ENCODE measurements at places on chromosomes 11 and 22.

DNA sequence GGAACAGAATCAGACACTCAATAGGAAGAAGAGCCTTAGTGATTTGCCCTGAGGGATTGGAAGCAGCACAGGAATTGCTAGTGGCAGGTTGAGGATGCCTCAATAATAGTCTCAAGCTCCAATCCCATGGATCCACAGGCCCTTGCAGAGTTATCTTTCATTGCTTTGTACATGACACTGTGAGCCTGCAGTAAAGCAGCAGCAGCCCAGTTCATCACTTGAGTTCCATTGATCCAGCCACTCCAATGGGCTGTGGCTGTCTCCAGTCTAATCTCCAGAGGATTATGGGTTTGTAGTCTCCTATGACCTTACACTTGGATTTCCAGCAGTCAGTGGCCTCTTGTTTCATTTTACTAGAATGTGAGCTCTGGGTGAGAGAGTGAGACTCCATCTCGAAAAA, 45.4 kb downstream of the AAMDC start:
- DNase-seq = no peak

GRCh38 chr11:67252831-67253239, 13.4 kb upstream of the GRK2 start:
- DNase-seq = no peak

- no peak for DNase-seq
Measured at GRCh38 chr22:19287076-19287707, 4.3 kb downstream of the CLTCL1 start.

- no peak for DNase-seq
Measured at GRCh38 chr11:15145615-15146014, 30.9 kb downstream of the INSC start.
